ENCODE measurements at places on chromosomes 4 and X. TPM values are rescaled to one million over a fixed set of nuclear protein-coding genes. Genes with fewer than 3 reads are reported as not detected.

DNA sequence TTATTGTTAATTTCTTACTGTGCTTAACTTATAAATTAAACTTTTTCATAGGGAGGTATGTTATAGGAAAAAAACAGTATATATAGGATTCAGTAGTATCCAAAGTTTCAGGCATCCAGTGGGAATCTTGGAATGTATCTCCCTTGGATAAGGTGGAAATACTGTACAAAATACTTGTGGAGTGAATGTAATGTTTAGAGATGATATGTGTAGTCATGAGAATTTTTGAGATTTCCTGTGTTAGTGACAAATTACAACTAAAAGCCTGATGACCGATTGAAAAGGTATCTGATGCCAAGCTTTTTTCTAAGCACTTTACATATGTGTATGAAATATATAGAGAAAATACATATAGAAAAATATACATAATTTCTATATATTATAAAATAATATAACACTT, 69.2 kb downstream of the STK32B start:
- H3K27me3 ChIP-seq = no peaks in the 10 kb centered on the region
- no peaks in the 10 kb centered on the region for H3K36me3 ChIP-seq
- no peaks in the 10 kb centered on the region for H3K4me1 ChIP-seq

GRCh38 chr4:154927126-154927680, 146.1 kb downstream of the RBM46 start:
- no peaks in the 10 kb centered on the region for H3K36me3 ChIP-seq
- DNase-seq = no peak
- no peak overlapping the region for H3K27ac ChIP-seq
- H3K4me3 ChIP-seq = no peak overlapping the region
- H3K4me1 ChIP-seq = no peaks in the 10 kb centered on the region

- no peak for DNase-seq
- no peaks in the 10 kb centered on the region for H3K27me3 ChIP-seq
- H3K27ac ChIP-seq = no peak overlapping the region
These were observed 61.3 kb downstream of the CLDN34 start for GRCh38 chrX:10028283-10029104.

GRCh38 chrX:112056886-112057285, 25.7 kb downstream of the TRPC5 start:
- H3K27me3 ChIP-seq = no peaks in the 10 kb centered on the region
- no peak overlapping the region for H3K27ac ChIP-seq
- H3K36me3 ChIP-seq = no peaks in the 10 kb centered on the region
- no peaks in the 10 kb centered on the region for H3K4me1 ChIP-seq
- DNase-seq = no peak
- no peak overlapping the region for H3K4me3 ChIP-seq

Gene IL1RAPL2
- total RNA-seq = not detected

Gene TMSB15A
- not detected for total RNA-seq

Data from naive thymus-derived CD4-positive, alpha-beta T cell (primary cell).